Neural crest cell (in vitro differentiated cells): ENCODE measurements at places on chromosomes 12 and 14.

DNA sequence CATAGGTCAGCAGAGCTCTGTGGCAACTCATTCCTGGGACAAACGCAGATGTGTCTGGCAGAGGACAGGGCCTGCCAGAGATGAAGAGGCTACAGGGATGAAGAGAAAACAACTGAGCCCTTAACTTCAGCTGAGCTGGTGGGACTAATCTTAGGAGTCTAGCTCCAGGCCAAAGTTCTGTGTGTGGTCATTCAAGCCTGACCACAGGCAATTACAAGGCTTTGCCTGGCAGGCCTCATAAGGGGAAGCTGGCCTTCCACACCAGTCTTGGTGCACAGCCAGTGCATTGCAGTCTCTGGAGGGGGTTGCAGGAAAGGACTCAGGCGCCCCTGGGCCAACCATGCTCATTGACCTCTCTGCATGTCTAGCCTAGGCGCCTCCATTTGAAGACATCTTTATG is 127.6 kb upstream of the DAAM1 start:
- H3K36me3 ChIP-seq, result peaks cover 11% of the 10 kb centered on the region
- no peak overlapping the region for H3K4me3 ChIP-seq
- H3K27me3 ChIP-seq, result no peaks in the 10 kb centered on the region
- H3K4me1 ChIP-seq, result no peaks in the 10 kb centered on the region
- no peak for DNase-seq
- no peak overlapping the region for H3K27ac ChIP-seq

DNA sequence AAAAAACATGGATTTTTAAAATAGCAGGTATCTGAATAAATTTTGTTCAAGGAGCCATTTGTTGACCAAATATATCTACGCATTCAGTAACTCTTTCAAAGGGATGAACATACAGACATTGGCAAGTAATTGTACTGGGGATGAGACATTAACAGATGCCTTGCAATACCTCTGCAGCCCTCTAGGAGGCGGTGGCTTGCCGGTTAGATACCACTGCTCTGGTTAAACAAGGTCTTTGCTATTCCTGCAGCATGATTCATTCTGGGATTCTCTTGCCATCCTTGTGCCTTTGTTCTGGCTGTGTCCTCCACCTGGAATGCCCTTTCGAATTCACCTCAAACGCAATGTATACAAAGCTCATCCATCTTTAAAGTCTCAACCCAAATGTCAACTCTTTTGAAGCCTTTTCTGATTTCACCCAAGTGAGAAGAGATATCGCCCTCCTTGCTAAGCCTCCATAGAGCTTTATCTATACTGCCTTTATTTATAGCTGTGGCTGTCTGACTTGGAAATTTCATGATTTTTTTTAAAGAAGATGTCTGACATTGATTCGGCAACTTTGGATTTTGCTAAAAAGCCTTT is 131.0 kb upstream of the SRRM4 start:
- peak; percentile 35 for DNase-seq
- no peak overlapping the region for H3K4me3 ChIP-seq
- H3K27me3 ChIP-seq, result peaks cover 15% of the 10 kb centered on the region
- H3K27ac ChIP-seq, result no peak overlapping the region
- H3K4me1 ChIP-seq, result peaks cover 11% of the 10 kb centered on the region

GRCh38 chr12:68865399-68866164 is 57.6 kb downstream of the MDM2 start:
- no peak overlapping the region for H3K27ac ChIP-seq
- H3K36me3 ChIP-seq, result no peaks in the 10 kb centered on the region
- no peak overlapping the region for H3K4me3 ChIP-seq
- no peaks in the 10 kb centered on the region for H3K27me3 ChIP-seq
- no peak for DNase-seq

DNA sequence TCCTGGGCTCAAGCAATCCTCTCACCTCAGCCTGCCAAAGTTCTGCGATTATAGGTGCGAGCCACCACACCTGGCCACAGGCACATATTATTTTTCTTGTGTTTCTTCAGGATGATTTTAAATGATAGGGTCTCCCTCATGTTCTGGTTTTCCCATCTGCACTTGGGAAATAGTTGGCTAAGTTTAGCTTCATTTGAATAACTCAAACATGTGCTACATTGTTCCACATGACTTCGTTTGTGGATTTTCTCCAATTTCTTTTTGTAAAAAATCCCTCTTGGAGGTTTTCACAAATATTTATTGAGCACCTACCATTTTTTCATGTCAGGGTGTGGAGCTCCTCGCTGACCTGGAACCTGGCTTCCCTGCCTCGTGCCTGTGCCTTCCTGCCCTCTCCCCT is 55.2 kb upstream of the GNPNAT1 start:
- peaks cover 19% of the 10 kb centered on the region for H3K4me1 ChIP-seq
- DNase-seq, result no peak
- H3K27me3 ChIP-seq, result no peaks in the 10 kb centered on the region
- no peak overlapping the region for H3K27ac ChIP-seq
- H3K36me3 ChIP-seq, result peaks cover 3% of the 10 kb centered on the region

GRCh38 chr14:89128311-89129026 is 288.6 kb downstream of the FOXN3 start:
- H3K27ac ChIP-seq, result no peak overlapping the region
- H3K27me3 ChIP-seq, result no peaks in the 10 kb centered on the region
- no peaks in the 10 kb centered on the region for H3K36me3 ChIP-seq
- DNase-seq, result no peak
- H3K4me3 ChIP-seq, result no peak overlapping the region
- no peaks in the 10 kb centered on the region for H3K4me1 ChIP-seq

GRCh38 chr12:104216521-104216924 is 944 bp downstream of the TXNRD1 start:
- peak overlapping the region; percentile 88 for H3K27ac ChIP-seq
- no peaks in the 10 kb centered on the region for H3K36me3 ChIP-seq
- H3K4me1 ChIP-seq, result no peaks in the 10 kb centered on the region
- H3K4me3 ChIP-seq, result peak overlapping the region; percentile 83

GRCh38 chr12:52926596-52927234 is 21.8 kb upstream of the KRT8 start:
- H3K27me3 ChIP-seq, result no peaks in the 10 kb centered on the region
- peaks cover 19% of the 10 kb centered on the region for H3K4me1 ChIP-seq
- H3K36me3 ChIP-seq, result no peaks in the 10 kb centered on the region
- no peak overlapping the region for H3K4me3 ChIP-seq

DNA sequence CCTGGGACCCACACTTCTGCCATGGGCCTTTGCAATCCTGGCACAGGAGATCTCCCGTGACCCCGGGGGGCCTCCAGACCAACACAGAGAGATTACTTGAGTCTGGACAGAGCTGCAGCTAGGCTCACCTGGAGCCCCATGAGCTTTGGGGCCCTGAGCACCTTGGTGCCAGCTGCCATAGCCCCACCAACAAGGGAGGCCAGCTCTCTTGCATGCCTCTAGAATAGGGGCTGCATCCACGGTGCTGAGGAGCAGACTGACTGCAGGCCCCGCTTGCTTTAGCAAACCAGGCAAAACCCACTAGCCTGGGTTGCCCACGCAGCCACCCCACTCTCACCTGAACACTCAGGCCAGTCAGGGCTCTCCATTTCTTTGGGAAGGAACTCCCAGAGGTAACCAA is 3.7 kb upstream of the OR4N2 start:
- peaks cover 4% of the 10 kb centered on the region for H3K36me3 ChIP-seq
- no peaks in the 10 kb centered on the region for H3K27me3 ChIP-seq
- H3K27ac ChIP-seq, result no peak overlapping the region
- no peak for DNase-seq
- no peak overlapping the region for H3K4me3 ChIP-seq
- H3K4me1 ChIP-seq, result no peaks in the 10 kb centered on the region

GRCh38 chr12:120007272-120007671 is 18.2 kb downstream of the BICDL1 start:
- no peak overlapping the region for H3K4me3 ChIP-seq
- H3K4me1 ChIP-seq, result peaks cover 5% of the 10 kb centered on the region
- H3K36me3 ChIP-seq, result no peaks in the 10 kb centered on the region
- H3K27me3 ChIP-seq, result no peaks in the 10 kb centered on the region
- DNase-seq, result no peak
- no peak overlapping the region for H3K27ac ChIP-seq

- H3K36me3 ChIP-seq, result no peaks in the 10 kb centered on the region
- no peak overlapping the region for H3K4me3 ChIP-seq
- peaks cover 30% of the 10 kb centered on the region for H3K4me1 ChIP-seq
- no peak for DNase-seq
- no peak overlapping the region for H3K27ac ChIP-seq
These were observed 7.5 kb upstream of the CTDSP2 start for GRCh38 chr12:57853864-57854556.

DNA sequence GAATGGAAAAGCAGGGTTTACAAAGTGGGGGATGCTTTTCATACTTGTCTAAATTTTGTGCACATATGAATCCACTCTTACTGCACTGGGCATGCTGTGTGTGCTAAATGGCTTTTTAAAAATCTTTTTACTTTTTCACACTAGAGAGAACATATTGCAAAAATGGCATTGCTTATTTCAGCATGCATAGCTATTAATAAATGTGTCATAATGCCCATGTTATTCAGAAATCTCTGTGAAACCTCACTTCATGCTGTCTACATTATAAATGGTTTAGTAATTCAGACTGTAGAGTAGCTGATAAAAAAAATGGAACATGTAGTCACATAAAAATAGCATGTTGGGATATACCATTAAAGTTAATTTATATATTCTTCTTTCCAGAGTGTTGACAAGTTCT is 593.8 kb downstream of the RPL10L start:
- no peak overlapping the region for H3K4me3 ChIP-seq
- H3K27me3 ChIP-seq, result no peaks in the 10 kb centered on the region
- H3K36me3 ChIP-seq, result no peaks in the 10 kb centered on the region
- no peaks in the 10 kb centered on the region for H3K4me1 ChIP-seq
- no peak for DNase-seq

- H3K4me1 ChIP-seq, result peaks cover 2% of the 10 kb centered on the region
- peaks cover 6% of the 10 kb centered on the region for H3K36me3 ChIP-seq
- no peak overlapping the region for H3K4me3 ChIP-seq
- DNase-seq, result no peak
- no peaks in the 10 kb centered on the region for H3K27me3 ChIP-seq
These were observed 113.2 kb downstream of the DENND5B start for GRCh38 chr12:31477687-31478086.

- no peak overlapping the region for H3K27ac ChIP-seq
- H3K4me1 ChIP-seq, result peaks cover 5% of the 10 kb centered on the region
- DNase-seq, result no peak
- H3K36me3 ChIP-seq, result no peaks in the 10 kb centered on the region
- H3K27me3 ChIP-seq, result no peaks in the 10 kb centered on the region
These were observed 699 bp upstream of the CD69 start for GRCh38 chr12:9761419-9761781.

DNA sequence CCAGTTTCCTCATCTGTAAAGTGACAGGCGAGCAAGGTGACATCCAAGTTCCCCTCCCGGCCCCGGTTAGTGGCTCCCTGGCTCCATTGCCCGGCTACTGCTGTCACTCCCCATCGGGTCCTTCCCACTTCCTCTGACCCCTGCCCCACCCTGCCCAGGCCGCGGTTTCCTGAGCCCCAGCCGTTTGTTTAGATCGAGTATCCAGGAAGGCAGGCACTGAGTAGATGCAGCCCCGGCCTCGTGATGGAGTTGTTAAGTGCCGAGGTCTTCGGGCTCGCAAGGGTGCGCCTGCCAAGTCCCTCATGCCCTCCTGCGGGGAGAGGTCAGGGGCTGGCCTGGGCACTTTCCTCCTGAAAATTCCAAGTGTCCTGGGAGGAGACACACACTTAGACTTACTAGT is 55.4 kb downstream of the TEAD4 start:
- no peak overlapping the region for H3K4me3 ChIP-seq
- no peaks in the 10 kb centered on the region for H3K4me1 ChIP-seq
- no peaks in the 10 kb centered on the region for H3K27me3 ChIP-seq
- H3K27ac ChIP-seq, result no peak overlapping the region

DNA sequence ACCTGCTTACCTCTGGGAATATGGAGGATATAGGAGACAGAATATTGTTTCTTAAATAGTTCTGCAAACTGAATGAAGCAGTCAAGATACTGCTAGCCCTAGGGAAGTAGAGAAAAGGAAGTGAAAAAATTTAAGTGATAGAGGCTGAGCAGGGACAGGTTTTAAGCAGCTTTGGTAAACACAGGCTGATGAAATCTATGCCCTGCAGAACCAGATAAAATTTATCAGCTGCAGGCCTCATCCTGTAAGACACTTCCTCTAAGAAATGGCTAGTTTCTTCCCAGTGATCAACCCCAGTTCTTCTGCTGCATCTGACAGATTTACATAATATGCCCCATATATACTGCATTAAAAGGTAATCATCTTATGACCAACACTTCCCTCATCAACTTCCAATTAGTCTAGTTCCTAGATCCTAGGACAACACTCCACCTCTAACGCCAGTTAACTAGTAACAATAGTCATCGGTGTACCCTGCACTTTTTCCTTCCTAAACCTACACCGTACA is 1.3 kb upstream of the ESYT1 start:
- no peaks in the 10 kb centered on the region for H3K27me3 ChIP-seq
- peaks cover 38% of the 10 kb centered on the region for H3K4me1 ChIP-seq
- peak overlapping the region; percentile 92 for H3K4me3 ChIP-seq
- no peak for DNase-seq
- H3K27ac ChIP-seq, result peak overlapping the region; percentile 99

- H3K27ac ChIP-seq, result no peak overlapping the region
- H3K27me3 ChIP-seq, result peaks cover 12% of the 10 kb centered on the region
- H3K36me3 ChIP-seq, result peaks cover 18% of the 10 kb centered on the region
- peak overlapping the region; percentile 94 for H3K4me3 ChIP-seq
- no peak for DNase-seq
These were observed 1.6 kb downstream of the ARHGEF25 start for GRCh38 chr12:57612711-57613426.

DNA sequence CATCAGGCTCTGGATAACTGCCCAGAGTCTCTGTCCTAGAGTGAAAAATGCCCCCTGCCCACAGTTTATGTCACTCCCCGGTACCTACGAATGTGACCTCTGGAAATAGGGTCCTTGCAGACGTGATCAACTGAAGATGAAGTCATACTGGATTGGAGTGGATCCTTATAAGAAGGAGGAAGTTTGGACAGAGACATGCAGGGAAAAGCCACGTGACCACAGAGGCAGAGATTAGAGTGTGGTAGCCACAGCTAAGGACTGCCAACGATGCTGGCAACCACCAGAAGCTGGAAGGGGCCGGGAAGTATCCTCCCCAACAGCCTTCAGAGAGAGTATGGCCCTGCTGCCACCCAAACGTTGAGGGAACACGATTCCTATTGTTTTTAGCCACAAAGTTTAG is 101.2 kb upstream of the NCOR2 start:
- DNase-seq, result no peak
- no peak overlapping the region for H3K4me3 ChIP-seq
- no peak overlapping the region for H3K27ac ChIP-seq
- H3K4me1 ChIP-seq, result peaks cover 30% of the 10 kb centered on the region

GRCh38 chr12:101475751-101476305 is 692 bp downstream of the SPIC start:
- H3K27ac ChIP-seq, result no peak overlapping the region
- no peaks in the 10 kb centered on the region for H3K27me3 ChIP-seq
- H3K4me3 ChIP-seq, result no peak overlapping the region
- no peaks in the 10 kb centered on the region for H3K4me1 ChIP-seq
